Stimulated activated naive CD4-positive, alpha-beta T cell (primary cell): ENCODE measurements at places on chromosomes 12 and 14.

DNA sequence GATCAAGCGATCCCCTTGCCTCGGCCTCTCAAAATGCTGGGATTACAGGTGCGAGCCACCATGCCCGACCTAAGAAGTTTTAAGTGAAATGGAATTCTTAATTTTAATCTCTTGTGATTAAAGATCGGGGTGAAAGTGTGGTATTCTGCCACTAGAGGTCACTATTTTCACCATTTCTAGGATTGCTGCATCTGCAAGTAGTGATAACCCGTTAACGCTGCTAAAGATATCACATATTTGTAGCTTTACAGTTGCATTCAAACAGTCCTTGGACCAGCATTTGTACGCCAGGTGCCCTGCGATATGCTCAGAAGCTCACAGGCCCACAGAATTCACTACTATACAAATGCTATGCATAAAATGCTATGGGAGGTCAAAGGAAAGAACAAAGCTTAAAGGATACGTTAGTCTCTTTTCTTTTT lies 19.3 kb downstream of the CCDC62 start:
- DNase-seq: no peak

DNA sequence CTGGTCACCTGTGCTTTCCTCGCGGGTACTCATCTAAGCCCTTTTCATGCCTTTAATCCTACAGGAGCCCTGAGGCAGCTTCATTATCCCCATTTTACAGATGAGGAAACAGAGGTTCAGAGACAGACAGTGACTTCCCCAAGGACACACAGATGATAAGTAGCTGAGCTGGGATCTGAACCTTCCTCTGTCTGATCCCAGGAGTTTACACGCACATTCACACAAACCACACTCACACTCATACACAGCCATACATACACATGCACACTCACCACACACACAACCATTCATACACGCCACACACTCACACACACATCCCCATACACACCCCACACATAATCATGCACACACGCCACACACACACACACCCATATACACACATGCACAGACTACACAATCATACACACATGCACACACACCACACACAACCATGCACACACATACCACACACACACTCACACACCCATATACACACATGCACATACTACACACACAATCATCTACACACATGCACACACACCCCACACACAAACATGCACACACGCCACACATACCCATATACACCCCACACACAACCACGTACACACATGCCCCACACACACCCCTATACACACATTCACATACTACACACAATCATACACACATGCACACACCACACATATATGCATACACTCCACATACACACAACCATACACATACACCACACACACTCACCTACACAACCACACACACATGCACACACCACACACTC lies 2.7 kb downstream of the TMEM119 start:
- no peak for DNase-seq

- DNase-seq: no peak
Observed at GRCh38 chr14:103126088-103126872, 3.0 kb downstream of the TNFAIP2 start.

DNA sequence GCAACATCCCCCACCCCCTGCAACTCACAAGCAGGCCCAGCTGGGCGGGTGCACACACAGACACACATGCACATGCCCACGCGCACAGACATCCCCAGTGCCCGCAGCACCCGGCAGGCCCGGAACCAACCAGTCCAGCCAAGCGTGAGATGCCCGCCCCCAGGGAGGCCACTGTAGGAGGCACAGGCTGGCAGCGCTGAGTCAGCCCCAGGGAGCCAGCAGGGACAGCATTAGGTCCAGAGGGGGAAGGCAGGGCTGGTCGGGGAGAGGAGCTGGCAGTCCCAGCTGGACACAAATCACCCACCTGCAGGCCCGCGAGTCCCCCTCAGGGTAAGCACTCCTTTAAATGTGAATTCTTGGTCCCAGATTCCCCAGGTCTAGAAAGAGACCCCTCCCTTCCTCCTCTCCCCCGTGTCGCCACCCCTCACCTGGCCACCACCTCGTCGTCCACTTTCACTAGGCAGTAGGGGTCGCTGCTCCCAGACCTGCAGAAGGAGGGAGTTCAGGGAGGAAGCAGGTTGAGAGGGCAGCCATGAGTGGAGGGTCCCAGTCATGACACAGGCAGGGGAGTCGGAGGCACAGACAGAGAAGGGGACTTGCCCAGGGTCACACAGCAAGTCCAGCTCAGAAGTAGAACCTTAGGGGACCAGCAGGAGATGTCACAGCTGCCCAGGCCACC lies 5.0 kb downstream of the RASAL1 start:
- no peak for DNase-seq

GRCh38 chr14:29030970-29031369 lies 264.4 kb downstream of the FOXG1 start:
- no peak for DNase-seq

DNA sequence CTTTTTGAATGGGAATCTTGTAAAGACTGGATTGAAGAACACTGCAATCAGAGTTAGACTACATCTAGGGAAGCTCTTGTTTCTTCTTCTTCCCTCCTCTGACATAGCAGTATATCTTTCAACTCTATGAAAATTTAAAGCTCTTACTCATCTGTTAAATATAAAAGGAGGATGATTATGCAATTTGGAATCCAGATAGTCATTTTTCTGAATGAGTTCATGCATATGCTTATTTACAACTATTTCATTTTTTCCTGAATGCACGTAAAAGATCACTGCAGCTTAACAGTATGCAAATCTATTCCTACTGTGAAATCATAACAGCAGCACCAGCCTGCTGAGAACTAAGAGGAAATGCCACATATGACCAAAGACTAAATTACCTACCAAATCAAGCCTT lies 133.5 kb upstream of the TMCC3 start:
- no peak for DNase-seq

- no peak for DNase-seq
Observed at GRCh38 chr12:21416511-21417121, 20.8 kb upstream of the PYROXD1 start.

DNA sequence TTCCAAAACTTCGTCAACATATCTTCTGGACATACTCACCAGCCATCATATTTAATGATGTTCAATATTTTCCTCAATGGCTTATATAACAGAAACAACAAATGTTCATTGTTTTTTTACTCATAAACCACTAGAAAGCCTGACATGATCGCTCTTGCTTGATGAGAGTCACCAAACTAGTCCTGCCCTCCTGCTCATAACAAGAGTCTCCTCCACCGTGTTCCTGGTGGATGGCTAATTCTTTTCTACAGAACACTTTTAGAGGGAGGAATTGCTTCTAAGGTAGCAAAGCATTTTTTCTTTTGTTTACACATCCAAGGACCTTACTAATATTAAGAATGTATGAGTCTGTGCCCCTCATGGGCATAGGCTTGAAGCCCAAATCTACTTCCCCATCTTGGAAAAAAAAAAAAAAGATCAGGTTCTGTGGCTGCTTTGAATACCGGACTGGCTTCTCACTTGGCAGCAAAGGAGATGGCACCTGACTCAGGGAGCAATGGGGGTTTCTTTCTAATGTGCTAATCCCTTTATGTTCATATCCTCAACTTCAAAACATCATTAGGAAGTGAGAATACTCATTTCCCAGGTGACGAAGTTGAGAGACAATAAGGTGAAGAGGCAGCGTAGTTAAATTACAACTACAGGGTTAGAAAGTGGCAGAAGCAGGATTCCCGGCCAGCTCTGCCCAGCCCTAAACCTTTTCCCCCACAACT lies 188.8 kb downstream of the EPS8 start:
- DNase-seq: no peak

- no peak for DNase-seq
Observed at GRCh38 chr14:31265701-31266398, 58.3 kb upstream of the HECTD1 start.

DNA sequence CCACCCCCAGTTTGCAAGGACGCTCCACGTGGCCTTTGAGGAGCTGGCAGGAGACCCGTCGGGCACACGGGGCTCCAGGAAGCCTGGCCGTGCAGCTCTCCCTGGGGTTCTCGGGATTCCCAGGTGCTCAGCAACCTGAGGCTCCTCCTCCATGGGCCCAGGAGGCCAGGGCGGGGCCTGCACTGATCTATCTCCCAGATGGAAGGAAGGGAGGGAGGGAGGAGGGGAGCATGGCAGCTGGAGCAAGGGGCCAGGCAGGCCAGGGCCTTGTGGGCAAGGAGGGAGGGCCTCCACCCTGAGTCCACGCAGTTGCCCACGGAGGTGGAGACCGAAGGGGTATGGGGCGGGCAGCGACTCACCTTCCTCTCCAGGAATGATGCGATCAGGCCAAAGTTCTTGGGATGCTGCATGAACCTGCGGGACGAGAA lies 127.3 kb downstream of the RFLNA start:
- DNase-seq: no peak

DNA sequence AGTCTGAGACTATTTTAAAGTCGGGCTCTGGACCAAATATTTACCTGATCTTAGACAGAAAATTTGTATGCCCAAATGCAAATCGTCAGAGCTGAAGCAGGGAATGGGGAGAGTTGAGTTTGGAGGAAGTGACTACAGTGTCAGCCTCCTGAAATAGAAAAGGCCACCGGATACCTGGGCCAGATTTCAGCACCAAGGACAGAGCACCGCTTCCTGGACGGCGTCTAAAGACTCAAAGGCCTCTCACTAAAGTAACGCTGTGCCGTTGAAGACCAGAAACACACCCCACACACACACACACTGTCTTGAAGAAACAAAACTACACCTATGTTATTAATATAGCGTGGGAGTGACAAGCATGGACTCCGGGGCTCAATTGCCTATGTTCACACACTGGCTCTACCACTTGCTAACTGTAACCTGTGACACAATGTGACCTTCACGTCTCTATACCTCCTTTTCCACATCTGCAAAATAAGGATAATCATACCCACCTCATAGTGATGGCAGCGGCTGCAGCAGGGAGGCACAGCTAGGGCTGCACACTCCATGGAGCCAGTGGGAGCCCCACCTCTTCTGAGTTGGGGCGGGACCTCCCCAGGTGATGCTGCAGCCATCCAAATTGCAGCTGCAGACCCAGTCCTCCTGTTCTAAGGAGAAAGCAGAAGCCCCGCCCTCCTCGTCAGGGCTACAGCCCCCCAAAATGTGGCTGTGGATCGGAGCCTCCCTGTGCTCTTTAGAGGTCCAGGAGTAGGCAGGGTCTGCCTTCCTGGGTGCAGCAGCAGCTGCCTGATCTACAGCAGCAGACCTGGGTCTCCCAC lies 35.6 kb downstream of the KRT76 start:
- DNase-seq: peak; percentile 62

DNA sequence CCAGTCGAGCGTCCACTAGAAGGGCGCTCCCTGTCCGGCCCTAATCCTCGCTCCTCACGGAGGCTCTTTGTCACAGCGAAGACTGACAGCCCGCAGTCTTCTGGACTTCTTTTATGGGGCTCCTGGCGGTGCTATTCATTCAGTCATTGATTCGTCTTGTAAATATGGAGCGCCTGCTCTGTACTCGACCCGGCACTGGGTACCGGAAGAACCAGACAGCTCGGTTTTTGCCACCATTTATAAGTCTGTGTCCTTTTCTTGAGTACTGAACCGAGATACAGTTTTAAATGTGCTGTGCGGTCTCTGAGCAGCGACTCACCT lies 570 bp downstream of the DMAC2L start:
- DNase-seq: peak; percentile 62

DNA sequence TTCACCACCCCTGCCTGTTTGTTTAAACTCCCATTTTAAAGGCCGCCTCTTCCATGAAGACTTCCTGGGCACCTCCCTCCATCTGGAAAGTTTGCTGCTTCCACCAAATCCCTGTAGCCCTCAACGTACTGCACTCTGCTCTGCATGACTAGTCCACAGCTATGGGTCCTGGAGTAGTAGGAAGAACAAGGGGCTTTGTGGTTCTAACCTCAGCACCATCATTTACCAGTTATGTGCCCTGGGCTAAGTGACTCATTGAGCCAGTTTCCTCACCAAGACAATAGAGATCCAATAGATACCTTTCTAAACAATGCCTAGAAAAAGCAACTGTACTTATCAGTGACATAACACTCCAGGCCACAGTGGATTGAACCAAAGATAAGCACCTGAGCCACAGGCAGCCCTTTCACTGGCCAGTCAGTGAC lies 8.5 kb upstream of the LTBP2 start:
- no peak for DNase-seq

DNA sequence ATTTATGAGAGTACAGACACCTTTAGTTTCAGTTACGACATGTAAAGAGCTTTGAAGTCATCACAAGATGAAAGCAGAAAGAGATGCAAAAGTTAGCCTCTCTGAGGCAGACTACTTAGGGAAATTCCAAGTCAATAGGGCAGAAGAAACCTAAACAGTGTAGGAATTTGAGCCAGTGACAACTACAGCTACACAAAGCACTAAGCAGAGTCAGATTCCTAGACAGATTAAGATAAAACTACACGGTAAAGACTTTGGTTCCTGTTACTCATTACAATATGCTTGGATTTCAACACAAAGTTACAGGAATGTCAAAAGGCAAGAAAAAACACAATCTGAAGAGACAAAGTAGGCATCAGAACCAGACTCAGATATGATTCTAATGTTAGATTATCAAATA lies 1302.3 kb downstream of the FSCB start:
- DNase-seq: no peak

- no peak for DNase-seq
Observed at GRCh38 chr12:78885466-78885865, 20.9 kb downstream of the SYT1 start.

DNA sequence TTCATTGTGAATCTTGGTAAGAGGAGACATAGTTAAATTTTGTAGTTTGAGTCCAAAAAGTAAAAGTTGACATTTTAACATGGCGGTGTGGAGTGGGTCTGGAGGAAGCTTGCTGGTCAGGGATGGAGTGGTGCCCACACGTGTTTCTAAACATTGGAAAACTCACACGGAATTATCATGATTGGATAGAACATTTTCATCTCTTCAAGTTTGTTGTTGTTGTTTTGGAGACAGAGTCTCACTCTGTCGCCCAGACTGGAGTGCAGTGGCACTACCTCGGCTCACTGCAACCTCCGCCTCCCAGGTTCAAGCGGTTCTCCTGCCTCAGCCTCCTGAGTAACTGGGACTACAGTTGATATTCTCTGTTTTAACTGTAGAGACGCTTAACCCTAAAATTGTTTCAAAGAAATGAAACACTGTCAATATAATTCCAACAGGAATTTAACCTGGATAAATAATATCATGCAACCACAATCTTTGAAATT lies 502 bp upstream of the MBIP start:
- DNase-seq: no peak

DNA sequence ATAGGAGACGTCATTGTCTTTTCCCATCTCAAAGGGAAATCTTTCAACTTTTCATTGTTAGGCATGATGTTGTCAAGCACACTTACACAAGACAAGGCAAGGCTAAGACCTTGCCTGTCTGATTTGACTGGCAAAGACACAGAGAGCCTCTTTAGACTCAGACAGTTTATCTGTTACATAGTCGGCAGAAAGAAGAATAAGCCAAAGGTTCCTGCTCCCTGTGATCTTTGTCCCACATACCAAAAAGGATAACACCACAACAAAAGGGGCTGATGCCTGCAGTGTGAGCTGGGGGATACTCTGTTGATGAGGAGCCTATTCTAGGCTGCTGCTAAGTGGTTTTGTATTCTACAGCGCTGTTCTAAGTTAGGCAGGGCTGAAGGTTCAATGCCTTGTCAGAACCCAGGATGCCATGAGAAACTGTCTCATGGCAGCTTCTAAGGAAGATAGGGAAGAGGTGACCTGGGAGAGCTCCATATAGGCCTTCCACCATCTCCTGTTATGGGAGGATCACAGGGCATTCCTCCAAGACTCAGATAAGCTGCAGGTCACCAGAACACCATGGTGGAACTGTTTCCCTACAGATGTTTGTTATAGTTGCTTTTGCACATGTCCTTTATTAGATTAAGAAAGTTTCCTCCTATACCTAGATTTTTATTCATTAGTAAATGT lies 12.7 kb downstream of the ERC1 start:
- no peak for DNase-seq
